Renal cortex interstitium (tissue), 15 donors: ENCODE measurements at places on chromosomes 5 and 9. TPM values are rescaled to one million over a fixed set of nuclear protein-coding genes. Genes with fewer than 3 reads are reported as not detected.

DNA sequence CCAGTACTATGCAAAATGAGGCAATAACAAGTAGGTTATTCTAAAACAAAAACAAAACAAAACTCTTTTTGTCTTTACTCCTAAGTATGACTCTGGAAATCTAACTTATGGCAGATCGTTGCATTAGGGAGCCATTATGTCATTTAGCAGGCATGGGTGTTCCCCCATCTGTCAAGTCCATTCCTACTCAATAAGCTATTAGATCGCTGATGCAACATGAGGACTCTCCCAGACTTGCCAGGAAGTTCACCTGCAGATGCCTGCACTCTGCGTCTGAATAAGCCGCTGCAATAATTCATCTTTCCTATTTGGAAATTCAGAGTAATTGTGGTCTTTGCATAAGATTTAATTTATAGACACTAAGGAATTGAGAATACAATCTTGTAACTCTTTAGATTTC, 585.0 kb downstream of the KIF4B start:
- DNase-seq: no peak

DNA sequence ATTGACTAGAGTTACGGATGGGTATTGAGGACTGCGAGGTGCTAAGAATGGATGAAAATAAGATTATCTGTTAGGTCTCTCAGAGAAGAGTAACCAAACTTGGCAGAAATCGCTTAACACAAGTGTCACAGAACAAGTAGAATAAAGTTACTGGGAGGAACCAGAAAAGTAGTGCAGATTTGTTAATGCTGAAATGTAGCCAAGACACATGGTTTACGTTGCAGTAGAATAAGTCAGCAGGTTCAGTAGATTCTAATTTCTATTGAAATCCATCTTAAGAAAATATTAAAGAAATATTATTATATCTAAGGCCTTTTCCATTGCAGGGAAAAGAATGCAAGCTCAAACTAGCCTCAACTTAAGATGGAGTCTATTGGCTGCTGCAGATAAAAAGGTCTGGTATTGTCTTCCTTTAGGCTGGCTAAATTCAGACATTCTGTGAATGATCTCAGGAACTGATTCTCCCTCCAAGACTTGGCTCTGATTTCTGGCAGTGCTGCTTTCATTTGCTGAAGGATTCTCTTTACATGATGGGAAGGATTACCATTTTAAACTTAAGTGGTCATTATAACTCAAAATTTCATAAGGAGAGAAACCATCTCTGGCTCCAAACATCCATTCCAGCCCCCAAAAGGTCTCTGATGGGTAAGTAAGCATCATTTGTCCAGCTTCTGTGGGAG, 314.9 kb downstream of the MARCHF11 start:
- DNase-seq: no peak

- peak; percentile 52 for DNase-seq
These were observed at the start of gene C7 for GRCh38 chr5:40909264-40909663. TSS of gene C7 (plus strand) at chr5:40909497. CDS start at chr5:40909611, 114 bp downstream.

DNA sequence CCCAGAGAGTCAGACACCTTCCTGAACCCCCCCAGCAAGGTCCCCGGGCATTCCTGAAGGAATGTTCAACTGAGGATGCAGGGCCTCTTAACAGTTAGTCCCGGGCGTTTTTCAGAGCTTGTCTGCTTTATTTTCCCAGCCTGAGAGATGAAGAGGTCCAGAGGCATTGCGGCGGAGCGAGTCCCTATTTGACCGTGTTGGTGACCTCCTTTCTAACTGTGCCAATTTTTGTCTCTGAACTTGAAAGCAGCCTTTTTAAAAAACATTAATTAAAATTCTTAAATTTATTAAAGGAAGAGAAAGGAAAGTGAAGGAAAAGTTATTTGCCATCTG, 433 bp upstream of the PTAR1 start:
- no peak for DNase-seq

DNA sequence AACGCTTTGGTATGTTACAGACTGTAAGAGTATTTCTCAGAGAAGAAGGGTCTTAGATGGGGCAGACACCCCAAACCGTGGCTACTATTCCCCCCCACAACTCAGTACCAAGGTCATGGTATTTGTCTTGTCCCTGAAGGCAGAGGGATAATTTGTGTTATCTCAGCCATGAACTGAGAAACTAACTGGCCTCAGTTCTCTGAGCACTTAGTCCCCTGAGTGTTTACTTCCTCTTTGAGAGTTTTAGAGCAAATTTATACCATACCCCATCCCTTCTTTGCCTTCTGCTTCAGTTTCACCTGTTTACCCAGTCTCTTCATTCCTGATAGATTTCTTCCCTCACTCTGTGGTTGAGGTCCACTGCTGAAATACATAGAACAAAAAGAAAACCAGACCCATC, 183.9 kb downstream of the LRRC70 start:
- no peak for DNase-seq

DNA sequence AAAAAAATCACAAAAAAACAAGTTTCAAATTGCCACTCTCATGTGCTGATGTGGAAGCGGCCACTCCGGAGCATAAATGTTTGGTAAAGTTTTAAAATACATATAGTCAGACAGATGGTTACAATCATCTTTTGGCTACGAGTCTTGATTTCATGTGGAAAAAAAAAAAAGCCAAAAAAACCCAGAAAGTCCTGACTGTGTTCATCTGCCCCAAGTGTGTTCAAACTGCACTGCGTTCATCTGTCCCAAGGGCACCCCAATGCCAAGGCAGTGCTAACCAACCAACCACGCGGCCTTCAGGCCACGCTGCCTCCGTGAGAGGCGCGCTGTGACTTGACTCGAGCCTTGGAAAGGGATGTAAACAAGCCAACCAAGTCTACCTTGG, 127.1 kb downstream of the MYO10 start:
- DNase-seq: no peak

- DNase-seq: no peak
These were observed 6.9 kb downstream of the ERBIN start for GRCh38 chr5:65933295-65933694.

NRARP gene
- polyA plus RNA-seq: 7.7 TPM

MPDZ gene
- polyA plus RNA-seq: 48.5 TPM

PFDN1 gene
- polyA plus RNA-seq: 86.6 TPM
